Lung microvascular endothelial cell (primary cell): ENCODE measurements at places on chromosomes 2 and 18. TPM values are rescaled to one million over a fixed set of nuclear protein-coding genes. Genes with fewer than 3 reads are reported as not detected.

The MBD2 gene
- 18.7 and 45.0 TPM in 2 replicates for total RNA-seq

The FAM228A gene
- total RNA-seq: under 0.01 and 0.20 TPM in 2 replicates

The SERPINB13 gene
- not detected in 2 replicates for total RNA-seq

The PIGN gene
- total RNA-seq: 29.6 and 40.5 TPM in 2 replicates

The LDAH gene
- total RNA-seq: 12.9 and 15.0 TPM in 2 replicates
